Activated CD8-positive, alpha-beta memory T cell treated with anti-CD3 and anti-CD28 coated beads for 4 hours (primary cell): ENCODE measurements at places on chromosomes 11 and 22.

DNA sequence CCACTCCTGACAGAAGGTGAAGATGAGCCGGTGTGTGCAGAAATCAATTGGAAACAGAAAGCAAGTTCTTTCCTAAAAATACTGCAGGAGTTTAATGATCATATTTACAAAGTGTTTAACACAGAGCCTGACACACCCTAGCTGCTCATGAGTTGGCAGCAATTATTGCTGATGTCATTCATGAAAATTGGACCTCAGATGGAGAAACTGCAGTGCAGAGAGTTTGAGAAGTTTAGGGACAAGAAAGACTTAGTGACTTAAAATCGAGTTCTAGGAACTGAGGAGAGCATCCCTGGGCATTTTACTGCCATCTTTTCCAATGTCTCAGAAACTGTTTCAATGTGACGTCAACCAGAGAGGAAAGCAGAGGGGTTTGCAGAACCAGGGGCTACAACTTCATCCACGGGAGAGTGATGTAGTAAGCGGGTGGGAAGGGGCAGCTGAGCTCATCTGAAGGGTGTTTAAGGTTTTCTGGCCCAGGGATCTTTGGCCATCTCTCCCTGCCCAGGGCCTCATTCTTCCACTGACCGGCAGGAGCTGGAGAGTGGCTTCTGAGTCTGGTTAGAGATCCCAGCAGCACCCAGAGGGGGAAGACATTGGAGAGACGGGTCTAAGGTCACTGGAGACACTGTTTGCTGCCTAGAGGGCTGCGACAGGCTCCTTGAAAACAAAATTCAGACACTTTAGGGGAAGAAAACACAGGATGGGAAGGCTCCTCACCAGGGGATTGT lies 21.1 kb upstream of the IGLL5 start:
- DNase-seq, result no peak

- DNase-seq, result peak; percentile 81
These were observed 8.4 kb downstream of the FAM118A start for GRCh38 chr22:45318168-45318557.

DNA sequence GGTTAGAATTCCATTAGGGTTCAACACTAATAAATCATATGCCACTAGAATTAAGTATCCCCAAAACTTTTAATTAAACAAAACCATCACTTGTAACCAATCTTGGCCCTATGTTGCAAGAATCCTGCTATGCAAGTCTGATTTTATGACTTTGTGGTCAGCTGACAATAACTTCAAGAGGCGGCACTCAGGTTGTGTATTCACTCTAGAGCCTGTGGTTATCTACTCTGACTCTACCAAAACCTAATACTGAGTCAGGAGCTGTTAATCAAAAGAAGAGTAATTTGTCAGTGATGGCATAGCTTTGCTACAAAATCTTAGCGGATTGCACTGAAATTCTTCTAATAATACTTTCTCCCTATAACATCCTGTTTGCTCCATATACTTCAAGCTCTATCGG lies 253.7 kb downstream of the AASDHPPT start:
- no peak for DNase-seq

DNA sequence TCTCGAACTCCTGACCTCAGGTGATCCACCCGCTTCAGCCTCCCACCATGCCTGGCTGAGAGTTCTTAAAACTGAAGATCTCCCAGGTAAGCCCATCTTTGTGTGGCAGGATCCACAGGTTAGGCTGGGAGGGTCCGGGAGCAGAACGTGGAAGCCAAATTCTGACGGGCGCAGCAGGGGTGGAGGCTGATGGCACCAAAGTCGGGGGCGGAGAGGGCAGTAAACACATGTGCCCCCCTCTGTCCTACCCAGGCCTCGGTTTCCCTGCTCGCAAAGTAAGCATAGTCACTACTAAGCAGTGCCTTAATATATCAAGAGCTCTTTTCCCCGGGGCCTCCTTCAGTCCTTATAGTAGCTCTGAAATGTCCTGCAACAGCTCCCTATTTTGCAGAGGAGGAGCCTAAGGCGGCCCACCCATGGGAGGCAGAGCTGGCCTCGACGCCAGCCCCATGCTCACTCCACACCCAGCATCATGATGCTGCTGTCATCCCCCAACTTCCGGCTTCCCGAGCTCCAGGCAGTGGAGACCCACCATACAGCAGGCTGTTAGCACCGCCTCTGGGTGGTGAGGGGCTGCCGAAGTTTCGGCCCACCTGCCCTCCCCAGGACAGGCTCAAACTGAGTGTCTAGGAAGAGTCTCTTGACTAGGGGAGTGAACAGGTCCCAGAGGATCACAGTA lies 230.0 kb downstream of the CTTN start:
- no peak for DNase-seq

DNA sequence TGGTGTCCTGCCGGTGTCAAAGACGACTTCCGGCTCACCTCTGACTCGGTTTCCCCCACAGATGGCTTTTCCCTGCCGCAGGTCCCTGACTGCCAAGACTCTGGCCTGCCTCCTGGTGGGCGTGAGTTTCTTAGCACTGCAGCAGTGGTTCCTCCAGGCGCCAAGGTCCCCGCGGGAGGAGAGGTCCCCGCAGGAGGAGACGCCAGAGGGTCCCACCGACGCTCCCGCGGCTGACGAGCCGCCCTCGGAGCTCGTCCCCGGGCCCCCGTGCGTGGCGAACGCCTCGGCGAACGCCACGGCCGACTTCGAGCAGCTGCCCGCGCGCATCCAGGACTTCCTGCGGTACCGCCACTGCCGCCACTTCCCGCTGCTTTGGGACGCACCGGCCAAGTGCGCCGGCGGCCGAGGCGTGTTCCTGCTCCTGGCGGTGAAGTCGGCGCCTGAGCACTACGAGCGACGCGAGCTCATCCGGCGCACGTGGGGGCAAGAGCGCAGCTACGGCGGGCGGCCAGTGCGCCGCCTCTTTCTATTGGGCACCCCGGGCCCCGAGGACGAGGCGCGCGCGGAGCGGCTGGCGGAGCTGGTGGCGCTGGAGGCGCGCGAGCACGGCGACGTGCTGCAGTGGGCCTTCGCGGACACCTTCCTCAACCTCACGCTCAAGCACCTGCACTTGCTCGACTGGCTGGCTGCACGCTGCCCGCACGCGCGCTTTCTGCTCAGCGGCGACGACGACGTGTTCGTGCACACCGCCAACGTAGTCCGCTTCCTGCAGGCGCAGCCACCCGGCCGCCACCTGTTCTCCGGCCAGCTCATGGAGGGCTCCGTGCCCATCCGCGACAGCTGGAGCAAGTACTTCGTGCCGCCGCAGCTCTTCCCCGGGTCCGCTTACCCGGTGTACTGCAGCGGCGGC lies 5.5 kb downstream of the B3GNT6 start:
- no peak for DNase-seq

- DNase-seq, result no peak
These were observed 17.5 kb downstream of the IL17RA start for GRCh38 chr22:17102297-17102667.

DNA sequence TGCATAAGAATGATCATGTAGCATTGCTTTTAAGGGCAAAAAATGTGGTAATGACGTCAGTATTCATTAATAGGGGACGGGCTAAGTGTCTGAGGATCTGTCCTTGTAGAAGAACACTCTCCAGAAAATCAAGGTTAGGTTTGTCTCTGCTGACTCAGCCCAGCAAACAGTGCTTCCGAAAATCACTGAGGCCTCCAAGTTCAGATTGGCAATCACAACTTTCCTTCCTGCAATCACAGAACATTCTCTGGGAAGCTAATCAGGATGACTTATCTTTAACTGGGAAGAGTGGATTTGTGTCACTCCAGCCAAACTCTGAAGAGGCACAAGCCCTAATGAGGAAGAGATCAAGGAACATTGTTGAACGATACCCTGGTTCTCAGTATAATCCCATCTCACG lies 123.2 kb upstream of the LDLRAD3 start:
- DNase-seq, result no peak

- DNase-seq, result no peak
These were observed 331.1 kb upstream of the ARHGAP42 start for GRCh38 chr11:100356035-100356434.

DNA sequence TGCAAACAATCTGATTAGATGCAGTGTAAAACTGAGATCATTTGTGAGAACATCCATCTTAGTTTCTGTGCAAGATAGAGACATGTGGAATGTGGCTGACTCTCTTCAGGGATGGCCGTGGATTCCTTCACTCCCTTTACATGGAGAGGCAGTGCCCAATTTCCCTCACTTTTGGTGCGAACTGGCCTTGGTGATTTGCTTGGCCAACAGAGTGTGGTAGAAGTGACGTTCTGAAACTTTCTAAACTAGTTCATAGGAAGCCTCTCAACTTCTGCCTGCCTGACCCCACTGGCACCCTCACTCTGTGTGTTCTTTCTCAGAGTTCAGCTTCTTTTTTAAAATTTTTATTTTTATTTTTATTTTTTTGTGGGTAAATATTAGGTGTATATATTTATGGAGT lies 9.9 kb upstream of the SYT13 start:
- no peak for DNase-seq

DNA sequence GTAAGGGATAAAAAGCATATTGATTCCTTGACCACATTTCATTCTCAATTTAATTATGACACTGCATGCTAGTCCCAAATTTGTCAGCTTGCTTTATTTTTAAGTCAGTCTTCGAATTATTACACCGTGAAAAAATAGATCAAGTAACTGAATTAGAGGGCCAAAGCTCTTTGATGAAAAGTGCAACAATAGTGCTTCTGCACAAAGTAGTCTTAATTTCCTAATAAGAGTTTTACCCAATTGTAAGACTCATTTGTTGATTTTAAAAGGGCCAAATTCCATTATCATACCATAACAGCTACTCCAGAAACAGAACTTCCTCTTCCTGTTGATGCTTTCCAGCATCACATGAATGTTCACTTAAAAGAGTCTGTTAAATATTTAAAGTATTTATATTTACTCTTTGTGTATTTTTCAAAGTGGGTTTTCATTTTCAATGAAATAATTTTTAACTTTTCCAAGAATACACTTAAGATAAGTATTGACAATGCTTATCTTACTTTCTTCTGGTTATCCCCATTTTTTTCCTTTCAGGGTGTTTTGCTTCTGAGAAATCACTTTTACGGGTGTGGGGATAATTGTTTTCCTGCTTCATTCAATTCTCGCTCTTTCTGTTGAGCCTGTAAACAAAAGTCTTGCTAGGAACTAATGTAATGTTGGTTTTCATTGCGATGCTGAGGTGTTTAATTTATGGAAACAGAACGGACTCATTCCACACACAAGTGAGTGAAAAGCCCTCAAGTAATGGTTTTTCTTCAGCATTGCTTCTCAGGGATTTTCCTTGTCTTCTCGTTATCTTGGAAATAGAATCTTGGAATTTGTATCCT lies 2.1 kb downstream of the ARHGEF12 start:
- DNase-seq, result no peak

DNA sequence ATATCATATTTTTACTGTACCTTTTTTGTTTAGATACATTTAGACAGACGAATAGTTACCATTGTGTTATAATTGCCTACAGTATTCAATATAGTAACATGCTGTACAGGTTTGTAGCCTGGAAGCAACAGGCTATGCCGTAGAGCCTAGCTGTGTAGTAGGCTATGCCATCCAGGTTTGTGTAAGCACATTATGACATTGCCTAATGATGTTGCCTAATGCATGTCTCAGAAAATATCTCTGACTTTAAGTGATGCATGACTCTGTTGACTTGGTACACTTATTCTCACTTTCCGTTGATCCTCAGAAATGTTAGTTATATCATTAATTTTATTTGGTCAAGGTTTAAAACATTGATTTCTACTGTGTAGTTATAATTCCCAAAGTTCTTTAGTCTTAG lies 39.9 kb downstream of the OR2AT4 start:
- no peak for DNase-seq
